ENCODE measurements at places on chromosomes 13 and 19.

- no peaks in the 10 kb centered on the region for H3K4me1 ChIP-seq
- H3K27me3 ChIP-seq: no peaks in the 10 kb centered on the region
- H3K27ac ChIP-seq: no peak overlapping the region
These were observed 293.6 kb downstream of the DNAJC15 start for GRCh38 chr13:43316946-43317353.

DNA sequence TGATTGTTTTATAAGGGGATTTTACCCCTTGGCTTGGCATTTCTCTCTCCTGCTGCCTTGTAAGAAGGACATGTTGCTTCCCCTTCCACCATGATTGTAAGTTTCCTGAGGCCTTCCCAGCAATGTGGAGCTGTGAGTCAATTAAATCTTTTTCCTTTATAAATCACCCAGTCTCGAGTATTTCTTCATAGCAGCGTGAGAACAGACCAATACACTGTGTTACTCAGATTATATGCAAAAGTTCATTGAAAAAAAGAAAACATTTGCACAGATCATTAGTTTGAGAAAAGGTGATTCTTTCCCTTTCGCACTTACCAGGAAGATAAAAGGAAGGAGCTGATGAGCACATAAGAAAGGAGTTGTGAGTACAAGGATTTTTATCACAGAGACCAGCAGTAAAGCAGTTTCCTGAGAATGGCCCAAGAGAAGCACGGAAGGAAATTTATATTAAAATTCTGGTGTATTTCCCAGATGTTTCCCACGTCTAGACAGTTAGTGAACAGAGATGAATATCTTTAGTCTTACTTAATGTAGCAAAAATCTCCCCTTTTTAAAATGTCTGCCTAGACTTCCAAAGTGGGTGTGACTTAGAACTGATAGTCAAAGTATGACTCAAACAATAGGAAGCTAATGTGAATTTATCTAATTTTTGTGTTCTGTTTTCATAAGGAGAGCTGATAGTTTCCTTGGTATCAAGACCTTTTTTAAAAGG lies 431.8 kb upstream of the SGCG start:
- no peaks in the 10 kb centered on the region for H3K4me1 ChIP-seq
- H3K27ac ChIP-seq: no peak overlapping the region
- no peak overlapping the region for H3K4me3 ChIP-seq
- no peaks in the 10 kb centered on the region for H3K36me3 ChIP-seq
- DNase-seq: no peak
- no peaks in the 10 kb centered on the region for H3K27me3 ChIP-seq

DNA sequence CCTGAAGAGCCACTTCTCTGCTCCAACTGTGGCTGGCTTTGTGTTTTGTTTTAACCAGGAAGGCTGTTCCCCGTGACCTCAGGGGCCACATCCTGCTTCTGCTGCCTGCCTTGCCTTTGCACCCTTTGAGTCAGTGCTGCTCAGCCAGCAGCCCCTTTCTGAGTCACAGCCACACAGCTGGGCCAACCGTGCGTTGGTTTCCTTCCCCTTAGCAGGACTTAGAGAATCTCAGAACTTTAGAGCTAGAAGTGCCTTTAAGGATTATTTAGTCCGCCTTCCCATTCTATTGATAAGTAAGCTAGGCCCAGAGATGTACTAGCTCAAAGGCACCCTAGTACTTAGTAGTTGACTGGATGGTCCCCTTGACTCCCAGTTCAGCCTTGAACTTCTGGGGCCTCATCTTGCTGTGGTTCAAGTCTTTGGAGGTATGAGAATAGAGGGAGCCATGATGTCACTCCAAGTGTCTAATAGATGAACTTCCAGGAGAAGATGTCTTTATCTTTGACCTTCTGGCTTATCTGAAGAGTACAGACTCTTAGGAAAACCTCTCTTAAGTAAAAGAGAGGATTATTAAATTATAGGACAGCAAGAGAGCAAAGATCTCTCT lies 8.0 kb downstream of the RGCC start:
- H3K27me3 ChIP-seq: no peaks in the 10 kb centered on the region
- H3K4me3 ChIP-seq: no peak overlapping the region
- H3K36me3 ChIP-seq: peaks cover 44% of the 10 kb centered on the region
- DNase-seq: peak; percentile 83
- peaks cover 45% of the 10 kb centered on the region for H3K4me1 ChIP-seq

DNA sequence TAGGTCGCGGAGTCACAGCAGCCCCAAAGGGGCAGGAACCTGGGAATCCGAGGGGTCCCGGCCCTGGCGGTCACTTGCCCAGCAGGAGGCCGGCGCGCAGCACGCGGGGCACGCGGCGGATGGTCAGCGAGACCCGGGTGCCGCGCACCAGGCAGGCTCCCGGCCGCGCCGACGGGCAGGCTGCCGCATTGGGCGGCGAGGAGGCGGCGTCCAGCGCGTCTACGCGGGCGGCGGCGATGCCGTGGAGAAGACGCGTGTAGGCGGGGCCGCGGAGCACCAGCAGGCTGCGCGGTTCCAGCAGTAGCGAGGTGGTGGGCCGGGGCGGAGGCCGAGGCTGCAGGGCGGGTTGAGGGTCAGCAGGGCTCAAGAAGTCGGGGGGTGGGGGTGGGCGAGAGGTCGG lies 607 bp upstream of the SYNE4 start:
- no peaks in the 10 kb centered on the region for H3K27me3 ChIP-seq
- no peaks in the 10 kb centered on the region for H3K4me1 ChIP-seq
- no peaks in the 10 kb centered on the region for H3K36me3 ChIP-seq
- H3K4me3 ChIP-seq: no peak overlapping the region

- no peaks in the 10 kb centered on the region for H3K36me3 ChIP-seq
- H3K27ac ChIP-seq: no peak overlapping the region
- DNase-seq: no peak
- no peak overlapping the region for H3K4me3 ChIP-seq
These were observed 8.9 kb downstream of the CEBPA start for GRCh38 chr19:33293255-33294057.

DNA sequence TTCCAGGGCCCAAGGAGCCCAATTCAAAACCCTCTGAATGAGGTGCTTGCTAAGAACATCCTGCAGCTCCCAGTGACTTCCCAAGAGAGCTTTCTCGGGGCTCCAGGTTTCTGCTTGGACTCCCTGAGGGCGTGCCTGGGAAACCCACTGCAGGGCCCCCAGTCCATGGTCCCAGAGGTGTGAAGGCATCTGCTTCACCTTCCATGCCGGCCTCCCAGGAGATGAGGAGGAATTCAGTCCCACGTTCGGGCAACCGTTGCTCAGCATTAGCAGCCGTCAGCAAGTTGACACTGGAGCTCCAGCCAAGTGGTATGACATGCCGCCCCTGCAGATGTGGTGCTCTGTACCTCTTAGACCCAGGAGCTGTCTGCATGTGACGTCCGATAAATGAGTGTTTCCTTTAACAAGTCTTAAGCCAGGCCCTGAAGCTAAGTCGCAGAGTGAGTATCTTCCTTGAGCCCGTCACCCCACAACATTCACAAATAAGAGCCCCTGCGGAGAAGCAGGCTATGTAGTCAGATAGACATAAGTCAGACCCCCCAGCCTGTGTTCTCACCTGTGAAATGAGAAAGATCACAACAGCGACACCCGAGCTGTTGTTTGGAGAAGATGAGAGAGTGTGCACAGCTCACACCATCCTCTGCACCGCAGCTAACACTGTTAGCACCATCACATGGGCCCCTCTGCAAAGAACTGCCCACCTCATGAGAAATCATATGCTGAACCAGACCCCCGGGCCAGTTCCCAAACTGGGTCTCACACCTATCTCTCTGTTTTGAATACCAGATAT lies 150.3 kb downstream of the KATNAL1 start:
- H3K36me3 ChIP-seq: no peaks in the 10 kb centered on the region
- no peak for DNase-seq
- H3K4me3 ChIP-seq: no peak overlapping the region
- no peaks in the 10 kb centered on the region for H3K4me1 ChIP-seq
- H3K27ac ChIP-seq: no peak overlapping the region

DNA sequence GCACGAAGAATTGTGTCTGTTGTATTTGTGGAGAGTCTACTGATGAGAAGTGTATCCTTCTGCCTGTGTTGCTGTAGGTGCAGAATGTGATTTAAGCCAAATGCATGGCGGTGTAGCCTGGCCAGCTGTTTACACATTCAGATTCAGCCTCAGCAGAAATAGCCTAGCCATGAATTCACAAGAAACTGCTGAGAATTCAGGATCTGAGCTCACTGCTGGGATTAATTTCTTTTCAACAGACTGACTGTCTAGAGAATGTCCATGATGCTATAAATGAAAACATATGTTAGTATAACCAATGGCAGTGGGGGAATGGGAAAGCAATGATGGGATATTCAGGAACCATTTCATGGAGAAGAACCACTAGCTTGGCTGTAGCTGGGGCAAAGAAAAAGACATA lies 77.4 kb upstream of the RNF113B start:
- H3K4me3 ChIP-seq: no peak overlapping the region
- H3K36me3 ChIP-seq: no peaks in the 10 kb centered on the region
- no peaks in the 10 kb centered on the region for H3K27me3 ChIP-seq
- no peak overlapping the region for H3K27ac ChIP-seq

- H3K27me3 ChIP-seq: no peaks in the 10 kb centered on the region
- peak overlapping the region; percentile 92 for H3K4me3 ChIP-seq
- H3K27ac ChIP-seq: peak overlapping the region; percentile 92
- DNase-seq: no peak
- H3K36me3 ChIP-seq: no peaks in the 10 kb centered on the region
These were observed 403 bp upstream of the ADAMTS10 start for GRCh38 chr19:8610936-8611300.

- H3K27me3 ChIP-seq: no peaks in the 10 kb centered on the region
- peak overlapping the region; percentile 34 for H3K27ac ChIP-seq
- no peak overlapping the region for H3K4me3 ChIP-seq
- peaks cover 2% of the 10 kb centered on the region for H3K36me3 ChIP-seq
These were observed 53.7 kb downstream of the RASA3 start for GRCh38 chr13:114078461-114079451.

- no peaks in the 10 kb centered on the region for H3K27me3 ChIP-seq
- DNase-seq: no peak
- H3K4me1 ChIP-seq: peaks cover 11% of the 10 kb centered on the region
- no peaks in the 10 kb centered on the region for H3K36me3 ChIP-seq
- peak overlapping the region; percentile 20 for H3K27ac ChIP-seq
These were observed 38.0 kb downstream of the RCBTB2 start for GRCh38 chr13:48494874-48495273.

DNA sequence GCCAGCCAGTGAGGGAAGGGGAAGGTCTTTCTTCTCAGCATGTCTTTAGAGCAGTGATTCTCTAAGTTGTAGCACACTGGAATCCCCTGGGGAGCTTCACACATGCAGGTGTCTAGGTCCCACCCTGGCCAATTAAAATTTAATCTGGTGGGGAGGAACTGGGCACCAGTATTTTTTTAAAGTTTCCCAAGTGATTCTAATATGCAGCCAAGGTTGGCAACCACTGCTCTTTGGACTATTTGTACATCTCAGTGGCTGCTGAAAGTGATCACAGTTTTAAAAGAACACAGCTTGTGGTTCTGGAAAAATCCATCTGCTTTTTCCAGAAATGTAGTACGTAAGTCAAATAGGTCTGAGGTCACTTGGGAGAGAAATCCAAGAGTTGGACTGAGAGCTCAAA lies 10.7 kb upstream of the KATNAL1 start:
- no peaks in the 10 kb centered on the region for H3K4me1 ChIP-seq
- H3K4me3 ChIP-seq: no peak overlapping the region
- H3K27ac ChIP-seq: peak overlapping the region; percentile 26
- no peak for DNase-seq
- H3K27me3 ChIP-seq: no peaks in the 10 kb centered on the region
- H3K36me3 ChIP-seq: no peaks in the 10 kb centered on the region

- peak overlapping the region; percentile 61 for H3K27ac ChIP-seq
- no peaks in the 10 kb centered on the region for H3K4me1 ChIP-seq
- H3K4me3 ChIP-seq: no peak overlapping the region
These were observed 57.1 kb downstream of the ALOX5AP start for GRCh38 chr13:30792285-30793000.

- H3K36me3 ChIP-seq: peaks cover 14% of the 10 kb centered on the region
- DNase-seq: peak; percentile 79
These were observed 7.1 kb upstream of the CIRBP start for GRCh38 chr19:1261798-1262622.

- no peaks in the 10 kb centered on the region for H3K27me3 ChIP-seq
- no peaks in the 10 kb centered on the region for H3K36me3 ChIP-seq
- no peak for DNase-seq
- H3K27ac ChIP-seq: no peak overlapping the region
These were observed 10.4 kb downstream of the OLFM4 start for GRCh38 chr13:53038993-53039392.

DNA sequence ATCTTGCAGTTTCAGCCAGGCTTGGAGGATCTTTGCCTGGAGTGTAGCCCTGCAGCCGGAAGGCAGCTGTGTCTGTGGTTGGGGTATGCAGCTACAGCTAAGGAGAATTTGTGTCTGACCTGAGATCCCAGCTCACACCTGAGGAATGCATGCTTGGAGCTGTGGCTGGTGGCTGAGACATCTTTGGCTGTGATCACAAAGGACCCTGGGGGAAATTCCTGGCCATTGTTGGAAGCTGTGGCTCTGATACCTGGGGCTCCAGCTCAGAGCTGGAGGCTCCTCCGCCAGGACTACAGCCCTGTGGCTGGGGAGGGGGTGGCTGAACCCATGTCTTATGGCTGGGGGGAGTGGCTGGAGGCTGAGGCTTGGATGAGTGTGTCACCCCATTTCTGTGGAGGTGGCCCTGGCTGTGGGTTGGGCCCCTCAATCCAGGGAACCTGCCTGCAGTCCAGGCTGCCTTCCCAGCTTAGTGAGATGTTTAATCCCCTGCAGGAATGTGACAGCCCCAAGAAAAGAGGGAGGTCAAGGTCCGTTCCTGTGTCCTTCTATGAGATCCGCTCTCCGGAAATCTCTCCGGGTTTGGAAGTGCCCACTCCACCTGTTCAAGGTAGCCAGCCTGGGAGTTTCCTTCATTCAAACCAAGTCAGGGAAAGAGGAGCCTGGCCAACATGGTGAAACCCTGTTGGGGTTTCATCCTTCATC lies 27.6 kb downstream of the ARHGEF18 start:
- no peak for DNase-seq
- H3K27ac ChIP-seq: no peak overlapping the region
- H3K4me3 ChIP-seq: no peak overlapping the region

GRCh38 chr19:39497996-39498797 lies 550 bp upstream of the DLL3 start:
- H3K36me3 ChIP-seq: no peaks in the 10 kb centered on the region
- no peak overlapping the region for H3K27ac ChIP-seq
- peaks cover 68% of the 10 kb centered on the region for H3K27me3 ChIP-seq
- DNase-seq: no peak

GRCh38 chr19:34500656-34501120 lies 19.1 kb downstream of the WTIP start:
- H3K36me3 ChIP-seq: no peaks in the 10 kb centered on the region
- H3K4me1 ChIP-seq: peaks cover 9% of the 10 kb centered on the region
- H3K4me3 ChIP-seq: no peak overlapping the region
